ENCODE measurements at places on chromosomes 1 and 21. TPM values are rescaled to one million over a fixed set of nuclear protein-coding genes. Genes with fewer than 3 reads are reported as not detected.

The PLEKHN1 gene
- 5.8 TPM for total RNA-seq

The MYOG gene
- not detected for total RNA-seq

The SNX7 gene
- 27.0 TPM for total RNA-seq

The TCEANC2 gene
- 1.7 TPM for total RNA-seq

The AMY1C gene
- not detected for total RNA-seq

The CLCNKA gene
- total RNA-seq, result not detected

The RPTN gene
- not detected for total RNA-seq

The SLAMF1 gene
- not detected for total RNA-seq

The KCNH1 gene
- total RNA-seq, result 1.7 TPM

The HMGCL gene
- 12.9 TPM for total RNA-seq

The C1orf105 gene
- 0.33 TPM for total RNA-seq

The TMIGD3 gene
- total RNA-seq, result not detected

The OXCT2 gene
- 0.49 TPM for total RNA-seq

The CEP350 gene
- total RNA-seq, result 11.7 TPM

The CRYZL1 gene
- total RNA-seq, result 14.5 TPM

The IVL gene
- total RNA-seq, result not detected

The KIRREL1 gene
- total RNA-seq, result 26.4 TPM

The NIBAN1 gene
- 0.88 TPM for total RNA-seq

The TIMM17A gene
- 103 TPM for total RNA-seq

The SH3D21 gene
- total RNA-seq, result 2.8 TPM

The FCRL5 gene
- total RNA-seq, result not detected

The DYNLT5 gene
- not detected for total RNA-seq

The C2CD2 gene
- total RNA-seq, result 6.4 TPM

The SH3BGRL3 gene
- 137 TPM for total RNA-seq

The EFNA1 gene
- 28.5 TPM for total RNA-seq

The PLA2G2C gene
- not detected for total RNA-seq

The GFI1 gene
- 0.24 TPM for total RNA-seq

The DCST1 gene
- total RNA-seq, result not detected

The GART gene
- total RNA-seq, result 64.5 TPM

The NBPF10 gene
- total RNA-seq, result 0.78 TPM

The ESRRG gene
- not detected for total RNA-seq

The DMBX1 gene
- 0.70 TPM for total RNA-seq

The PRELP gene
- total RNA-seq, result not detected

The CIART gene
- total RNA-seq, result 0.97 TPM

The ADAM30 gene
- total RNA-seq, result not detected

The CFAP107 gene
- total RNA-seq, result not detected

Data from A549 treated with GW870086 at 1 μM for 4 hours (cell line).